ENCODE measurements at places on chromosomes 7 and 10.

- DNase-seq: no peak
Measured at GRCh38 chr10:17464545-17464944, 10.2 kb upstream of the ST8SIA6 start.

DNA sequence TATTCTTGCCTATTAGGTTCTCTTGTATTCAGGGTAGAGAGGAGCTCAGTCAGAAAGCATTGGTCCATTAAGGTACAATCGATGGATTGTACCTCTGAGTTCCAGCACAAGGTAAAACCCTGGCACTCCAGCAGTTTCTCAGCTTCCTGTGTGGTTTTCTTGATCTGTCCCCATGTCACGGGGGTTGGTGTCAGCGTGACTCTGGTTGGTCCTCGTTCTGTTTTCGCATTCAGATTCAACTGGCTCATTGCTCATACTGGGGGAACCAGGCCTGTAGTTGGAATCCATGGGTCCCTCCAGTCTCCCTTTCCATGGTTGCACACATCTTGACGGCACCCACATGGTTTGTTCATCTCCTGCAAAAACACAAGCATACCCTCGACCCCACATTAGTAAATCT, 32.7 kb upstream of the RASGEF1A start:
- peak; percentile 50 for DNase-seq

GRCh38 chr10:110481919-110482318, 15.8 kb upstream of the DUSP5 start:
- no peak for DNase-seq

- DNase-seq: no peak
Measured at GRCh38 chr10:104233817-104234216, 1.7 kb upstream of the CFAP43 start.

GRCh38 chr7:108196004-108196403, 65.8 kb upstream of the LAMB4 start:
- no peak for DNase-seq

DNA sequence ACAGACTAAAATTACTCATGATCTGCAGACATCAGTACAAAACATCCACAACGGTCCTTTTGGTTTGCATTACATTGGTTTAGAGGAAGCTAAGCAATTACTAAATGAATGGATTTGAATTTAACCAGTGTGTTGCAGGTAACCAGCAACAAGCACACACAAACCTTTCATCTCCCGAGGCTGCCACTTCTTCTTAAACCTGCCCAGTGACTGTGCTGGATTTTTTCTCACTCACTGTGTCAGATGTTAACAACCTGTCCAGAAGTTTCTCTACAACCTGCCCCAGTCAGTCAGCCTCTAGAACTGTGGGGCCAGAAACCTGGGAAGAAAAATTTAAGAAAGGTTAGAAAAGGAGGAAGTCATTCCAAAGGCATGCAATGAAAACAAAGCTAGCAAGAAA, 2.4 kb upstream of the MEOX2 start:
- no peak for DNase-seq

GRCh38 chr10:59508296-59508695, 145.9 kb upstream of the FAM13C start:
- DNase-seq: no peak

DNA sequence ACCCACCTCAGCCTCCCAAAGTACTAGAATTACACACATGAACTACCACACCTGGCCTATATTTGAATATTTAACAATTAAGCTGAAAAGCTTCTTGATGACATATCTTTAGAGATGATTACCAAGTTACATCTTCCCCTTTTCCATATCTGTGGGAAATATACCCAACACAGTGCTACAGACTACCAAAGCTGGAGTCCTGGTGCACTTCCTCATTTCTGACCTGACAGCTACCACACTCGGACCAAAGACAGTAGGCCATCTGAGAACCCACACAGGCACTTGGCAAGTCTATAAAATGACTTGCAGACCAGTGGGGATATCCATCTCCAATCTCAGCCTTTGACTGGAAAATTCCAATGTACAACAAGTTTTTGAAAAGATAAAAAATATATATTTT, 270.4 kb upstream of the KLF14 start:
- DNase-seq: no peak

GRCh38 chr10:29250066-29250465, 38.8 kb upstream of the LYZL1 start:
- DNase-seq: no peak

DNA sequence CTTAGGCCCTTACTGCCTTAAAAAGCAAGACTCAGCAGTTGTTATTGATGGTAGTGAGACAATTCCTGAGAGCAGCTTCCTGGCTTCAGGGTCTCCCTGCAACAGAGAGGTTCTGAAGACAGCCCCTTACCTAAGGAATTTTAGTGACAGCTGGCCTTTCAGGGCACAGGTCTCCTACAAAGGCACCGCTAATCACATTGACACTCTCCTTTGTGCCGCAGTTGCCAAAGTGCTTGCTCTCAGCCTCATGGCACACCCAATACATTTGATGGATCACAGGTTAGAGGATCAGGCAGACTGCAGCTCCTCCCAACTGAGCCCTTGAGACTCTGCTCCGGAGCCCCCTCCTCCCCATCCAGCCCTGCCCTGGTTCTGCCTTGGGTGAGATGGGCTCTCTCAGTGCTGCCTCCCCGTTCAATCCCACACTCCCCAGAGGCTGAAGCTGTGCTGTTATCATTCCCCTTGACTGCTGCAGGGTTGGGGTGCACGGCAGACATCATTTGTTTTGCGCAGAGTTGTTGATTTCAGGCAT, 198.2 kb downstream of the EMX2 start:
- DNase-seq: no peak

- no peak for DNase-seq
Measured at GRCh38 chr10:26860102-26860442, 686 bp downstream of the ABI1 start.

- no peak for DNase-seq
Measured at GRCh38 chr7:93039786-93040185, 78.0 kb downstream of the SAMD9 start.

DNA sequence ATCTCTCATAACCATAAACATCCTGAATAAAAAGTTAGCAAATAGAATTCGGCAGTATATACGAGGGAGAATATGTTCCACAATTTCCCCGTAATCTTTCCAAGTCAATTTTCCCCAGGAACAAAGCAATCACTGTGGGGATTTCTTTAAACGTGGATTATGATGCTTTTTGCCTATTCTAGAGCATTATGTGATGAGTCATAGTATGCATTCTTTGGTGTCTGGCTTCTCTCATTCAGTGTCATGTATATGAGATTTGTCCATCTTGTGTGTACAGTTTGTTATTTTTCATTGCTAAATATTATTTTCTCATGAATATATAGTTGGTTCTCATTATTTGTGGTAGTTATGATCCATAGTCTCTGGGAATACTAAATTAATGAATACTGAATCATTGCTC, 9.9 kb upstream of the OR9A4 start:
- no peak for DNase-seq

GRCh38 chr10:88138319-88138848, 275.0 kb downstream of the PTEN start:
- no peak for DNase-seq

- DNase-seq: no peak
Measured at GRCh38 chr7:142357953-142358520, 100.2 kb upstream of the PRSS58 start.

DNA sequence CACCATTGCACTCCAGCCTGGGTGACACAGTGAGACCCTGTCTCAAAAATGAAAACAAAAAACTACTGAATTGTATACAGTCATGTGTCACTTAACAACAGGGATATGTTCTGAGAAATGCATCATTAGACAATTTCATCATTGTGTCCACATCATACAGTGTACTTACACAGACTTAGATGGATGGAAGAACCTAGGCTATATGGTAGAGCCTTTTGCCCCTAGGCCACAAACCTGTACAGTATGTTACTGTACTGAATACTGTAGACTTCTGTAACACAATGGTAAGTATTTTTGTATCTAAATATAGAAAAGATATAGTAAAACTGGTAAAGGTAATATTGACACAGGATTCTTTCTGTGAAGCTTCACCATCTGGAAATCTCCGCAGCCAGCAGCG, 81.7 kb downstream of the KBTBD2 start:
- no peak for DNase-seq

DNA sequence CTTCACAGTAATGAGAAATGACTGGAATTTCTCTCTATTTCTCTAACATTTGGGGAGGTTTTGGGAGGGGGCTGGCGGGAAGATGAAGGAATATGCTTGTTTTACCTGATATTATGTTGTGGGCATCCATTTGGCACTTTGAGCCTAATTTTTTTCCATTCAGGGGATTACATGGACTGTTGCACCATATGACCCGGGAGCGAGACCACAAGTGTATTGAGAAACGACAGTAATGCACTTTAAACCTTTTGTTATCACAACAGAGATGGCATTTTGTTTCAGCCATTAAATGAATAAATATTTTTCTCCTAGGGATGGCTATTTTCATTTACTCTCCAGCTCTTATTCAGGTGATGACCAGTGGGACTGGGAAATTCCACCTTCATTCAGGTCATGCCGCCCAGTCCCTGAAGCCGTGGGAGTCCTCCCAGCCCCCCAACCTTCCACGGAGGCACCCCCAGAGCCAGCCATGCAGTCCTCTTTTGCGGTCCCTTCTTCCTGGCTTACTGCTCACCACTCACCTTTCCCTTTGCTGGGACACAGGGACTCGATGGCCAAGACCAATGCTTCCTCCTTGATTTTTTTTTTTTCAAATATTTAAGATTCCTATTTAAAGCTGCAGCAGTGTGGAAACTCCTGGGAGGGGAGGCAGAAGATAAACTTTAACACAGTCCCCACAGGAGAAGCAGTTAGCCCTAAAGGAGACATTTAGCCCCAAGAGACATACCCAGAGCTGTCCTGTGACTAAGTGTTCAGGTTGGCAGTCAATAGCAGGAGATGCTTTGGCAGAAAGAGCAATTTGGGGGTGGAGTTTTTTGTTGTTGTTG, 190.9 kb upstream of the YAE1 start:
- no peak for DNase-seq

- DNase-seq: no peak
Measured at GRCh38 chr10:1093696-1094095, 37.5 kb downstream of the WDR37 start.

- no peak for DNase-seq
Measured at GRCh38 chr10:86413046-86413728, 46.6 kb upstream of the GRID1 start.

DNA sequence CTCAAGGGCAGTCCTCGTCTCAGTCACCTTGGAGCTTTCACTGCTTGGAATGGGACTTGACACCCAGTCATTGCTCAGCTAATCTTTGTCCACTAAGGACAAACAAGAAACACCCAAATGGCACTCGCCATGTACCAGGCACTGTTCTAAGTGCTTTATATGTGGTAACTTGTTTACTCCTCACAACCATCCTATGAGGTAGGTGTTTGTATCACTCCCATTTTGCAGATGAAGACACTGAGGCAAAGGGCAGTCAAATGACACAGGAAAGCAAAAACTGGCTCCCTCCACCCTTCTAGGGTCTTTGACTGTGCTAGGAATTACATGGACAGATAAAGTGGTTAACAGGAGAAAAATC, 24.7 kb downstream of the DNAJB12 start:
- no peak for DNase-seq

DNA sequence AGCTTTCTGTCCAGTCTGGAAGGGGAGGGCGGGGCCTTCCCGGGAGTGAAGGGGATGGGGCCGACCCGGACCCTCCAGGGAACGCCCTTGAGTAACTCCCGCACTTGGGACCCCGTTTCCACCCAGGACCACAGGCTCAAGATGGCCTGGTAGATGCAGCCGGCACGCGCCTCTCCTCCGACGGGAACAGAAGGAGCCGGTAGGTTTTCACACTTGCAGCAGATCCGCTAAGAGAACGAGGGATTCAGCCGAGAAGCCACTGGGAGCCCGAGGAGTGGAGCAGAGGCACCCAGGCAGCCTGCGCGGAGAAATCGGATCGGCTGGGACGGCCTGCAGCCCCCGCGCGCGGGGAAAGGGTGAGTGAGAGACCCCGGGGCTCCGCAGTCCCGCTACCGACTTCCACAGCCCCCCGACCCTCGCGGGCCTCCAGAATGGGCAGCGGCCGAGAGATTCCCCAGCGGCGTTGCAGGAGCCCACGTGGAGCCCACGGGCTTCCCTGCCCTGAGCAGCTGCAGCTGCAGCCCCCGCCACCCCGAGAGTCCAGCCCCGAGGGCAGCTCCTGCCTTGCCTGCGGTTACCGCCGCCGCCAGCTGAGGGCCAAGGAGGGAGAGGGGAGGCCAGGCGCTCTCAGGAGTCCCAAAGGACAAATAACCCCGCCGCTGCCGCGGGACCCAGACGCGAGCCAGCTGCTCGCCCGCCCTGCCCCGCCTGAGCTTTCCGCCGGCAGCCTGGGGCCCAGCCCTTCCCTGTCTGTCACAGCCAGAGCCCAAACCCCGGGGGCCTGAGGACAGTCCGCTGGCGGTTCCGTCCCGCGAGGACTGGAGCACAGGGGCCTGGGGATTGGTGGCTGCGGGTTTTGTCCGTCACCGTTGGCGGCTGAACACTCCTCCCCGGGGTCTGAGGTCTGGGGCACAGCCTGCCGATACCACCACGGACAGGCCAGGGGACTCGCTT, 21.8 kb downstream of the IFT22 start:
- DNase-seq: no peak

DNA sequence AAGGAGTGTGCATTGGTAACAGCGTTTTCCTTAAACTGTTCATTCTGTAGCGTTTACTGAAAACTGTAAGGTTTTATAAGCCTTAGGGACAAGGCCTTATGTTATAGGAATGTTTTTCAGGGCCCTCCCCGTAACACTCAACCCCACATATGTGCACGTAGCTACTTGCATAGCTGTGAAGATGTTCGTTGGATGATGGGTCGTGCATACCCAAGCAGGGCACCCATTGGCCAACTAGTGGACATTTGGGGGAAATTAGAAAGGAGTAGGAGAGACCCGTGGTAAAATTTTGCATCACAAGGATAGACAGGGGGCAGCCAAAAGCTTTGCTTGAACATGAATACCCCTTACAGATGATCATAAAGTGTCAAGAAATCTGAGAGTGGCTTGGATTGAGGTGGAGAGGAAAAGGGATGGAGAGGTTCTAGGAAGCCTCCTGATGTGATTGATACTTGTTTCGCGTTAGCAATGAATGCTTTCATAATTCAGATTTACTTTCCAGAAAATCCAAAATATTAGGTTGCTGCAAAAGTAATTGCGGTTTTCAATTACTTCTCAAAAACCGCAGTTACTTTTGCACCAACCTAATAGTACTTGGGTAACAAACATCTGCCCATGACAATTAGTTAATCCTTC, 878 bp downstream of the SEC61A2 start:
- no peak for DNase-seq

DNA sequence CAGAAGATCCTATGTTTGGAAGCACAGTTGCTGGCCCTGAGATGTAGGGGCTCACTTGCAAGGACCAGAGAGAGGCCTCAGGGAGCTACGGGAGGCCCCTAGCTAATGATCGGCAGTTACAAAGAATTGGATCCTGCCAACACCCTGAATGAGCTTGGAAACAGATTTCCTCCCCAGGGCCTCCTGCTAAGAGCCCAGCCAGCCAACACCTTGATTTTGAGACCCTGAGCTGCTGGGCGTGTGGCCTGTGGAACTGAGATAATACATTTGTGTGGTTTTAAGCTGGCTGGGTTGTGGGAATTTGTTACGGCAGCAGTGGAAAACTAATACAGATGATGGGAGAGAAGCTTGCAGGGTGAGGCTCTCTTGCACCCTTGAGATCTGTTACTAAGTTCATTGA, 3.9 kb downstream of the DOCK1 start:
- DNase-seq: no peak

Measured in stimulated activated CD4-positive, alpha-beta T cell treated with anti-CD3 and anti-CD28 coated beads, TNF-alpha, amount 100 ng/mL, for 24 hours (primary cell).